GM06990 (cell line): ENCODE measurements at places on chromosomes 13 and 19.

DNA sequence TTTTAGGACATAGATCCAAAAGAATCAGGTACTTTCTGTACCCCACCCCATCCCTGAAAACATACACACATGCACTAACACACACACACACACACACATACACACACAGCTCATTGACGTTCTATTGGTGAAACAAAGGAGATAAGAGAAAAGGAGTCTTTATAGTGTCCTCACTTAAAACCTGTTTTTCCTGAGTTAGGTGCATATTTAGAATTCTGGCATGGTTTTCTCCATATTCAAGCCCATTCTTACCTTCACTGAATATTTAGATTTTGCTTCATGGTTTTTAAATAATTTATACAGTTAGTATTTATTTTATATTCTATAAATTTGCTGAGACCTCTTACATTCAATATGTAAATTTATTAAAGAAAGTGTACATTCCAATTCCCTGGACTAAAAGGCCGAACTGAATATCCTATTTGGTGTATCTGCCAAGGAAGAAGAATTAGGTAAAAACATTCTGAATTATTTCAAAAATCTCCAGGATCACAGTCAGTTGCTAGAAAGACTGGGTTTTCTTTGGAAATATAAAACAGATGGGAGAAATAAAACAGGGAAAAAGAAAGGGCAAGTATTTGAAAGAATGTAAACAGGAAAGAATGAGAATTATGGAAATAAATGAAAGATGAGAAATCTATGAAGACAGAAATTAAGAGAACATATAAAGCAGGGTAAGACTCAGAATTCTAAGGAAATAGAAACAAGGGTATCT lies 556.2 kb downstream of the KCTD12 start:
- DNase-seq, result no peak

GRCh38 chr19:46426035-46426505 lies 2.7 kb downstream of the PNMA8C start:
- no peak for DNase-seq

DNA sequence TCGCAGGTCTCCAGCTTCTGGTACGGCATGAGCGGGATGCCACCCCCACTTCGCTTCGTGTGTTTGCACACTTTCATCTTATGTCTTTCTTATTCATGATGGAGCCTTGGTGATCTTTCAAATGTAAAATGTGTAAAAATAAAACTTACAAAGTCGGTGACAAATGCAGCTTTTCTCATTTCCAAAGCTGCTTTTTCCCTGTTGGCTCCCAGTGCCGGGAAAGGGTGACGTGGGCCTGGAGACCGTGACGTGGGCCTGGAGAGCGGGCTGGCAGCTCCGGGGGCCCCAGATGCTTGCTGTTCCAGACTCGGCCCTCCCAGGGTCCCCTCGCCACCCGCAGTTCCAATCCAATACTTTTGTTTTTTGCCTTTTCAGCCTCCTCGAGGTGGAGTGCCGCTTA lies 101.4 kb downstream of the KDM4B start:
- DNase-seq, result no peak

GRCh38 chr19:17883627-17884410 lies 12.1 kb downstream of the SLC5A5 start:
- no peak for DNase-seq

- no peak for DNase-seq
Observed at GRCh38 chr19:34474233-34474989, 7.1 kb upstream of the WTIP start.

GRCh38 chr19:23283925-23284324 lies 33.7 kb upstream of the ZNF724 start:
- no peak for DNase-seq

- no peak for DNase-seq
Observed at GRCh38 chr19:55461974-55462626, 658 bp upstream of the ISOC2 start.

- no peak for DNase-seq
Observed at GRCh38 chr13:24083722-24084421, 76.6 kb upstream of the SPATA13 start.

DNA sequence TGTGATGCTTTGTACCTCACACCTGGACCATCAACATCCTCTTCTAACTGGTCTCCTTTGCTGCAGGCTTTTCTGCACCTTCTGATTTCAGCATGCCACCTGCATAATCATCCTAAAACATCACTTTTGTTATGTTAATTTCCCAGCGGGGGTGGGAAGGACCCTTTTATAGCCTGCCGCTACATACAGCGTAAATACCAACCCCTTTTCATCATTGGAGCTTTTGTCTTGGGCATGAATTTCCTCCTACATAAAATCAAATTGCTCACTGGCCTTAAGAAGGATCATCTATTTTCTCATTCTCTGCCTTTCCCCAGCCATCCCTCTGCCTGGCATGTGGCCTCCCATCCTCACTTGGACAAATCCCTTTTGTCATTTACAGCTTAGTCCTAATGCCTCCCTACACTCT lies 124.7 kb downstream of the RBM26 start:
- DNase-seq, result no peak

- DNase-seq, result no peak
Observed at GRCh38 chr19:46615966-46616365, 8.9 kb downstream of the PTGIR start.

DNA sequence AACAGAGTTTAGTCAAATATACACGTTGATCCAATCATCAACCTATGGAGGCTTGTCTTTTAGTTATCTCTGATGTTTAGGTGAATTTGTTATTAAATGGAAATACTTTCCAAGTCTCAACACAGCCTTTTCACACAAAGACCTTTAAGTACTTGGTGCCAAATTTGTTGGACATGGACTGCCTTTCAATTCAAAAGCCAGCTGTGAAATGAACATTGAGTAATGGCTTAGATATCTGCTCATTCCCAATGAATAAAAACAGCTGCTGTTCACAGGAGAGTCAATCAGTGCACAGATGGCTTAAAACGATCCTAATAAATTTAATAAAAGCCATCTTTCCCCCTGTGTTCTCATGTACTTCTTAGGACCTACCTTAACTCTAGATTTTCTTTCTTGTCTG lies 19.9 kb upstream of the DHRS12 start:
- DNase-seq, result no peak

- DNase-seq, result no peak
Observed at GRCh38 chr13:109148243-109148642, 518.8 kb downstream of the MYO16 start.

DNA sequence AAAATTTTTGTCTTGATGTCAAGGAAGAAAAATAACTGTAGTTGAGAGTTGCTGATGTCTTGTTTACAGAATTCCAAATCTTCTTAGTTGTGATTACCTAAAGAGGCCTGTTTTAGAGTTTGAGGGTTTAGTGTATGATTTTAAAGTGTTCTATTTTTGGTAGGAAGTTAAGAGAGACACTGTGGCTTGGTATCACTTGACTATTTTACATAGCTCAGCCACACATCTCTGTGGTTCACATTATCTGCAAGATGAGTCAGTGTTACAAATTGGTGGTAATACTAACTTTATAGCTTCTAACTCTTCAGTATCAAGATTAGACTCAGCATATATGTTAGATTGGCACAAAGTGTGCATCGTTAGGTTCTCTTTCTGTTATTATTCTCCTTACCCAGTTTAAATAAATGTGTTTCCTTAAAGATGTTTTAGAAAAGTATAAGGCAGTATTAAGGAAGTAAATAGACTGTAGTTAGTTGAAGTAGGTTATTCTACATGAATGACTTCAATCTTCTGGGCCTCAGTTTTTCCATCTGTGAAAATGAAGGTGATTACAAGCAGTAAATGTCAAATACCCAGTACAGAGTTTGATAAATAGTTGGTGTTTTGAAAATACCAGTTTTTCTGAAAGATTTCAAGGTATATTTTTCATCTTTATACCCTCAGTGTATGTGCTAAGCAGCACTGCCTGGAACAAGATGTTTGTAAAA lies 33.4 kb downstream of the COG6 start:
- DNase-seq, result peak; percentile 16

- no peak for DNase-seq
Observed at GRCh38 chr13:110913322-110914080, 1.4 kb downstream of the ANKRD10 start.

- DNase-seq, result no peak
Observed at GRCh38 chr13:101149735-101150384, 266.4 kb downstream of the NALCN start.

DNA sequence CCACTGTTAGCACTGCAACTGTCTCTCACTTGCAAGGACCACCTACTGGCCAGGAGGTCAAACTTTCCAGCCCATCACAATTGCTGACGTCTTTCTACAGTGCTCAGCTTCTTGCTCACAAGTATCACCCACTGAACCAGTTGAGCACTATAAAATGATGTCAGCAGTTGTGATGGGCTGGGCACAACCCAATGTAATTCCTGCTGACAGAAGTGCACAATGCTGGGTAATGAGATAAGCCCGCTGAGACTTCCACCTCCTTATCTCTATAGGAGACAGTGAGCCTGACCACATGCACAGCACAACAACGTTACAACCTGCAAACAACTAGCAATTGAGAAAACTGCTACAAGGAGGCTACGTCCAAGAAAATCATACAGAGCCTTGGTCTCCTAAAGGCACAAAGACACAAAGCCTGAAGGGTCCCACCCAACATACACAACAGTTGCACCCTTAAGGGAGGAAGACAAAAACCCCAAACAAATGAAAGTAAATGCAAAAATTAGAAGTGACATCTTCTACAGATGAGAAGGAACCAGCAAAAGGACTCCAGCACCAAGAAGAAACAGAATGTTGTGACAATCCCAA lies 273.2 kb downstream of the LIG4 start:
- no peak for DNase-seq

DNA sequence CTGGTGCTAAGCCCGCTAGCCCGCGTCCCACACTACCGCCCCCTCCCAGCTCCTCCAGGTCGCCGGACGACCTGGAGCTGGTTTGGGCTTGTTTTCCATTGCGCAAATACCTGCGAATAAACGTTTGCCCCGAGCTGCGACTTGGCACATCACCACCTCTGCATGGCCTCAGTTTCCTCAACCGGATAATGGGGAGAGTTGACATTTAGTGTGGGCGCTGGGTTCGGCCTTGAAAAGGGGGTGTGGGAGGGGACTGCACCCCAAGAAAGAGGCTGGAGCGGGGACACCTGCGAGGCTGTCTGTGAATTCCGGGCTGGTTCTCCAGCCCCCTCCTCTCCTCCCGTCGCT lies 11.0 kb upstream of the JUND start:
- no peak for DNase-seq

GRCh38 chr19:28905996-28906395 lies 307.0 kb downstream of the UQCRFS1 start:
- DNase-seq, result no peak

- no peak for DNase-seq
Observed at GRCh38 chr13:37889820-37890219, 20.2 kb upstream of the TRPC4 start.

DNA sequence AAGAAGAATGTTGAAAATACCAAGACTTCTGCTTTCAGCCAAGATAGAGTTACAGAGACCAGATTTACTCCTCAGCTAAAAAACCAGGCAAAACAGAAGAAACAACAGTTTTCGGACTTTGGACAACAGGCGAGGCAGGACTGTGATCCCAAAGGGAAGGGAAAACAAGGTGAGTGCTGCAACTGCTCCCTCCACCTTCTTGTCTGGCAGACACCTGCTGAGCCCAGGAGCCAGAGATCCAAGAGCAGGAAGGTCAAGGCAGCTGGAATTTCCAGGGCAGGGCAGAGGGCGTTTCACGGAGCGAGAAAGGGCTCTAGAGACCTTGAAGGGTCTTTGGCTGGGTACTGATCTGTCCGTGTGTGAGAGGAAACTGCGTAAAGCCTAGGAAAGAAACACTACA lies 32.9 kb upstream of the SLC7A9 start:
- DNase-seq, result no peak

DNA sequence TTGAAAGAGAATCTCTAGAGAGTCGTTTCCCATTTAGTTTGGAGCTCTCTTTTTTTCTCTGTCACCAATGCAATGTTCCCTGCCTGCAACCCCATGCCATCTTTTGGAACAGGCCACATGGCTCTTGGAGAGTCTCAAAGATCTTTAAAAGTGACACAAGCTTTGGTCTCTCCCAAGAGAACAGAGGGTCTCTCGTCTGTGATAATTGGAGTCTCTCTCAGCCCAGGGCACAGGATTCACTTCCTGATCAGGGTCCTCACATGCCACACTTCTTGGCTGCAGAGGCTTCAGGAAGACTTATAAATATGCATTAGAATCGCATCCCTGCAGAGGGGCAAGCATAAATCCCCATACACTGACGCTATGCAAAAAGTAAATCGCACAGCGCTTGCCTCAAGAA lies 240.5 kb downstream of the IRS2 start:
- DNase-seq, result no peak

DNA sequence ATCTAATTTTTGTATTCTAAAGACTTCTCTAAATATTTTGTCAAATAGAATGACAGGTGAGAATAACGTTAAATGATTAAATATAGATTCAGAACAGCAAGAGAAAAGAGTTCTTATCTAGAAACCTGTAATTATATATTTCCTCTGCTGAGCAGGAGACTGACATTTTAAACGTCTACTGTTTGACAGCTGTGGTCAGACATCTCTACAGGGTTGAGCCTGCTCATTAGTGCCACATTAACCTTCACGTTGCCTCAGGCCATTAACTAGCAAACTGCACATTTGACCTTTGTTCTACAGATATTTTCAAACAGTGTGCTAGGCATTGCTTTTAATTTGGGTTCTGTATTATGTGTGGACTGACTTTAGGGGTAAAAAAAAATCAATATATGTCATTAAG lies 347.5 kb downstream of the GPC5 start:
- DNase-seq, result no peak

- no peak for DNase-seq
Observed at GRCh38 chr13:47890146-47890814, 110.8 kb downstream of the SUCLA2 start.

DNA sequence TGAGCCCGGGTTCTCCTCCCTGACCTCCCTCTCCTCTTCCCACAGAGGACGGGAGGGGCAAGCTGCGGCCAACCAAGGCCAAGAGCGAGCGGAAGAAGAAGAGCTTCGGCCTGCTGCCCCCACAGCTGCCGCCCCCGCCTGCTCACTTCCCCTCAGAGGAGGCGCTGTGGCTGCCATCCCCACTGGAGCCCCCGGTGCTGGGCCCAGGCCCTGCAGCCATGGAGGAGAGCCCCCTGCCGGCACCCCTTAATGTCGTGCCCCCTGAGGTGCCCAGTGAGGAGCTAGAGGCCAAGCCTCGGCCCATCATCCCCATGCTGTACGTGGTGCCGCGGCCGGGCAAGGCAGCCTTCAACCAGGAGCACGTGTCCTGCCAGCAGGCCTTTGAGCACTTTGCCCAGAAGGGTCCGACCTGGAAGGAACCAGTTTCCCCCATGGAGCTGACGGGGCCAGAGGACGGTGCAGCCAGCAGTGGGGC lies 162.2 kb downstream of the KDM4B start:
- DNase-seq, result peak; percentile 84

DNA sequence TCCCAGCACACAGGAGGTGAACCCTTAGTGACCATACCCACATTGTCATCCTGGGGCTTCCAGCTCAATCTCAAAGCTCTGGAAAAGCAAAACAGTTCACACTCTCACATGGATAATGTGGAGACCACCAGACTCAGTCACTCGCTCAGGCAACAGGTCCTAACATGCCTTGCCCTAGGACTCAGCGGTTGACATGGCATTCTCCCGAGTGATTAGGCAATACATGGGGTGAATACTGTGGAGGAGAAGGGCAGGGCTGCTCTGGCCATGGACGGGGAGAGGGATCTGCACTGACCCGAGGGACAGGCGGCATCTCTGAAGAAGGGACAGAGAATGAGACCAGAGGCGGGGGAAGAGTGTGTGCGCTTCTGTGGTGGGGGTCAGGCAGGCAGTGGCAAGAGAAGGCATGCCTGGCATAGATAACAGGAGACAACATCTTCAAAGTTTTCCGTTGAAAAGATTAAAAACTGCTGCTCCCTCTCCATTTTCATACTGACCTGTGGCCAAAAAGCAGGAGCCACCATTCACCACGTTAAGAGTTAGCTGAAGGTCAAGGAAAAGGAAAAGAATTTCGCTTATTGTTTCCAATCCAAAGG lies 44.5 kb upstream of the EPHX3 start:
- DNase-seq, result no peak

GRCh38 chr13:95660981-95661581 lies 15.9 kb upstream of the DNAJC3 start:
- no peak for DNase-seq
